Cortex of kidney (tissue), 1 donor: ENCODE measurements at places on chromosomes 16 and 17.

- DNase-seq, result no peak
These were observed 84.7 kb downstream of the LMF1 start for GRCh38 chr16:886084-886543.

DNA sequence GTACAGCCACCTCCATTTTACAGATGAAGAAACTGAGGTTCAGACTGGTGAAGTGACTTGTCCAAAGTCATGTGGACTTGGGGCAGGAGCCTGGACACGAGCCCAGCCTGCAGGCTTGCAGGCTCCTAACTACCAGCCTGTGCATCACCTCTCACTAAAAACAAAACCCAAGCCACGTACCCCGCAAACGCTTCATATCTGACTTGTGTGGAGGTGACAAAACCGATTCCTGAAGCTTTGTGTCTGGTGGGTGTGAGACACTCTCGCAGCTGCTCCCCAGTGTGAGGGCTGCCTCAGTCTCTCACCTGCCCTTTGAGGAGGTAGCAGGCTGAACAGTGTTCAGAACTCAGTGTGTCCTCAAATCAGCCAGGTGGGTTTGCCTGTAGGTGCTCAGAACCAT lies 8.4 kb downstream of the HNF1B start:
- DNase-seq, result no peak

DNA sequence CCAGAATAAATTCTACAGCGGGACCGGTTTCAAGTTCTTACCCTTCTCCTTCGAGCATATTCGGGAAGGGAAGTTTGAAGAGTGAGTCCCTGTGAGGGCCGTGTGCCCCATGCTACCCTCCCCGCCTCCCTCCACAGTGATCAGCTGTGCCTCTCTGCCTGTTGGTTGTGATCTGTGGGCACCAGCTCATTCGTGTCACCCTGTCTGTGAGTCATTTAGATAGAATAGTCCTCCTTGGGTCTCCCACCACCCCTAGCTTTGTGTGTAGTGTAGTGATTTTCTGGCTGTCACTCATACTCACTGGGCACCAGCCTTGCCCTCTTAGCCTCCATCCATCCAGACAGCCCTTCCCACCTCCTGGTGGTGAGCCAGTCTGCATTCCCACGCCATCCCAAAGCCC lies 15.0 kb upstream of the NAGLU start:
- DNase-seq, result no peak

GRCh38 chr17:76537288-76537577 lies 276 bp downstream of the CYGB start:
- no peak for DNase-seq
